T-helper 2 cell (primary cell): ENCODE measurements at places on chromosomes 4 and X.

GRCh38 chr4:84870398-84871163 lies 95.9 kb downstream of the WDFY3 start:
- DNase-seq: no peak

GRCh38 chr4:76836860-76837562 lies 60.9 kb downstream of the SOWAHB start:
- no peak for DNase-seq

DNA sequence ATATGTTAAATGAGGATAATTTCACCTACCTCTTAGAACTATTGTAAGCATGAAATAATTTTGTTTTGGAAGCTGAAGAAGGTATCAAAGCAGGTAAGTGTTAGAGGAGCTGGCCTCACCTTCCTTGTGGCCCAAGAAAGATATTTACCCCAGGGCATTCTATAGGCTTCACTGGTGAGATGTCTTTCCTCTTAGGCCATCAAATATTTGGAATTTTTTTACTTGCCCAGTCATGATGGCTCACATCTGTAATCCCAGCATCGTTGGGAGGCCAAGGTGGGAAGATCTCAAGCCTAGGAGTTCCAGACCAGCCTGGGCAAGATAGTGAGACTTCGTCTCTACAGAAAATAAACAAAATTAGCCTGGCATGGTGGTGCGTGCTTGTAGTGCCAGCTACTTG lies 6.1 kb upstream of the SMS start:
- DNase-seq: no peak

GRCh38 chr4:8281519-8282133 lies 12.1 kb downstream of the HTRA3 start:
- DNase-seq: no peak

DNA sequence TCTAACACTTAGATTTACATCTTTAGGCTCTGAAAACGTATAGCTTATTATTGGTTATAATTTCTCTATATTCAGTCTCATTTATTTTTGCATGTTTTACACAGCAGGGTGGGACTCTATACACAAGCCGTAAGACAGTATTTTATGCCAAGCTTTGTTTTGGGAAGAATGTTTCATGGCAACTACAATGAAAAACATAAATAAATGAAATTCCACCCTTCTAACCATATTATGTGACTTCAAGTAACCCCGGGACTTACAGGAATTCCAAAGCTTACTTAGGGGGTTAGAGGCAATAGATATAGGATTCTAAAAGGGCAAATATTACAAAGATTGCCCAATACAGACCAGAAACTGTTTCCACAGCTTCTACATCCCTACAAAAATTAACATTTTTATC lies 370.9 kb downstream of the PRR32 start:
- no peak for DNase-seq

DNA sequence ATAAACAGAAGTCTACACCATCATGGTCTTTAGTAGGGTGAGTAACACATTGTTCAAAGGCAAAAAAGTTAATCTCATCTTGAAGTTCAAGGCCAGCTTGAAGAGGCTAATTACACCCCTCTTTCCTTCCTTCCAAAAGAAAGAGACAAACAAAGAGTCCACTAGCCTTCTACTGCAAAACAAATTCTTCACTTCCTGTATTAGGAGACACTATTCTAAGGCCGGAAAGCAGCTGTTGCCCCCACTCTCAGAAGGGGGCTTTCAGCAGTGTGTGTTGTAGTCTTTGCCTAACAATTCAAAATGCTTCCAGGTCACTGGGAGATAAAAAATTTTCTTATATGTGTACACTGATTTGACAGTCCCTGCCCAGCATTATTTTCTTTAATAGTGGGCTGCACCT lies 25.1 kb downstream of the RASGEF1B start:
- no peak for DNase-seq

DNA sequence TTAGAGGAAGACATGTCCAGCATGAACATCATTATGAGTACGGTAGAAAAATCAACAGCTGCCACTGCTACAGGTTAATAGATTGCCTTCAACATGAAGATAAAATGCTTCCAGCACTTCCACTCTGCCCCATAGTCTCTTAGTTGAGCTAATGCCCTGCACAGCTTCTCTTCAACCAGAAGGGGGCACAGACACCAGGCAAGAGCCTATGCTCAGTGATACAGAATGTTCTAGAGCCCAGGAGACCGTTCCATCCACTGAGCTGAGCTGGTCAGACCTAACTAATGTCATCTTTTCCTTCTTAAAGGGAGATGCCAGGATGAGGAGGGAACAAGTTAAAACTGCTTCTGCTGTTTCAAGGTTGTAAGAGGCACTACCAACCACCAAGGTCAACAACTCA lies 42.2 kb downstream of the SMIM10L2A start:
- no peak for DNase-seq

DNA sequence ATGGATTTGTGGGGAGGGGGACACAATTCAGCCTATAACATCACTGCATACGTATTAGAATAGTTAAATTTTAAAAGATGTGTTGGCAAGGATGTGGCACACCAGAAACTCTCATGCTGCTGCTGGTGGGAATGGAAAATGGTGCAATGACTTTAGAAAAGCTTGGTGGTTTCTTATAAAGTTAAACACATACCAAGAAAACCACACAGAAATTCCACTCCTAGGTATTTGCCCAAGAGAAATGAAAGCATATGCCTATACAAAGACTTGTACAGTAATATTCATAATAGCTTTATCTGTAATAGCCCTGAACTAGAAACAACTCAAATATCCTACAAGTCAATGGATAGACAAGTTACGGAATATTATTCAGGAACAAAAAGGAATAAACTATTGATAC lies 71.3 kb upstream of the PDHA1 start:
- DNase-seq: no peak

GRCh38 chr4:37423310-37423709 lies 178.8 kb downstream of the NWD2 start:
- DNase-seq: no peak

DNA sequence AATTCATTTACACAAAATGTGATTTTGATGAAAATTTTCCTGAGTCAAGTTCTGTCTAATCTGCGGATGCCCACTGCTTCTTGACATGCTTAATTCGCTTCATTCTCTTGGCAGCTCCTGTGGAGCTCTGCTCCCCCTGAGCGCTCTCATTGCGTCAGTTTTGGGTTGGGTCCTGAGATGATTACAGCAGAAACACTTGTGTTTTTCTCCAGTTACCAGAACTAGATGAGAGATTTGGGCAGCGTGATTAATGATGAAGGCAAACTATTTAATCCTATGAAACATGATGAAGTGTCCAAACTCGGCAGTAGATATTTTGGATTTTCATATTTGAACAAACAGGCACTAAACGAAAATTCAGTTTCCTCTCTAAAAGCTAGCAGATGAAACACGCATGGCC lies 4.2 kb upstream of the CXCL1 start:
- no peak for DNase-seq

GRCh38 chr4:28665306-28665705 lies 1804.7 kb downstream of the STIM2 start:
- no peak for DNase-seq

- no peak for DNase-seq
Observed at GRCh38 chrX:134444681-134445080, 15.3 kb upstream of the HPRT1 start.

- no peak for DNase-seq
Observed at GRCh38 chr4:116357758-116358157, 727.6 kb downstream of the TRAM1L1 start.

DNA sequence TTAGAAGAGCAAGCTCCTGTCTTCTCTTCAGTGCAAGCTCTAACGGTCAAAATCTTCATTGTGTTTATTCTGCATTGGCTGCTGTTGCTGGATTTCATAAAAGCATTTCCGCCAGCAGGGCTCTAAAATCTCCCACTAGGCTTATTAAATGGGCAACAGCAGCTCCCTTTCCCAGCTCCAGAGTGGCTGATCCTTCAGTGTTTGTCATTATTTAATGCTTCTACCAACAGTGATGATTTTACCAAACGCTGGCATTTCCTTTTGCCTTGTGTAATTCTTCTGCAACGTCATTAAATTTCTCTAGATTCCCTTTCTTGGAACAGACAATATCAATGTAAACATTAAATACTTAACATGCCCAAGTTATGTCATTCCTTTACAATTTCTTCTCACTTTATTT lies 20.1 kb downstream of the SLC7A11 start:
- DNase-seq: no peak

DNA sequence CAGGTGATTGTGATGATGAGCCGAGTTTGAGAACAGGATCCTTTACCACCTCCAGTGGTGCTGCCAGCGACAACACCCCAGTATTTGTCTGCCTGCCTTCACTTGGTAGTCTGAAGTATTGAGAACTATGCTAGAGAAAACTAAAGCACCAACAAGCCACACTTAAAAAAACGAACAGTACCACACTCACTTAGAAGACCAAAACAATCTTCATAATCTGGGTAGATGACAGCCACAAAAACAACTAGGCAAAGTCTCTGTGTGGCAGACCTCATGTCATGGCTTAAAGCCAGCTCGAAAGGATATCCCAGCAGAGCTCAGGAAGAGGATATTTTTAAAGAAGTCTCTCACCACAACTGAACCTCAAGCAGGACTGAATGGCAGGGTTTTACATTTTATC lies 236.0 kb downstream of the GPC3 start:
- no peak for DNase-seq

DNA sequence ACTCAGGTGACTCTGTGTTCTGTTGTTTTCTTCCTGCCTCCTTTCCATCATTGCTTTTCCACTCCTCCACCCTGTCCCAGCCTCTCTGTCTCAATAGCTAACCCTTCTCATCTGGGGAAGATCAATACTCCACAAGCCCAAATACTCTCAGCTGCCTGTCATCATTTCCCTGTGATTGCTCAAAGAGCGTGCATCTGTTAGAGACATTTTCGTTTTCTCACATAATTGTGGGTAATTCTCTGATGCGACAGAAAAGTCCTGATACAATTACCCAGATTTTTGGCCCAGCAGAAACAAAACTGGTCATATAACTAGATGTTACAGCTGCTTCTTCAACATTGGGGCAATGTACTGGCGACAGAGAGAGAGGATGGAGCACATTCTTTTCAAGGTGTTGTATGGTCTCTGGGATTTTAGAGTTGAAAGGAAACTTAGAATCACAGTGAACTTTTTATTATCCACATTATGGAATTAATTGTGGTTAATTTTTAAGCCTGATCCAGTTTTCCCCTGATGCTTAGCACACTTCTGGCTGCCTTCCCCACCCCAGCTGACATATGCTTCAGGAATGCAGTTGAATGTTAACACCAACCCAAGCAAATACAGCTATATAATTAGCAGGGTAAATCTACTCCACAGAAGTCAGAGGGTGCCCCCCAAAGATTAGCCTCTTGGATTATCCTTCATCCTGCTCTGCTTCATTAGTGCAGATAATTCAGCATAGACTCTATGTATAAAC lies 171.4 kb upstream of the ANXA3 start:
- no peak for DNase-seq

GRCh38 chr4:132097041-132097440 lies 1052.1 kb upstream of the PCDH10 start:
- DNase-seq: no peak

- no peak for DNase-seq
Observed at GRCh38 chrX:77937291-77937690, 26.8 kb downstream of the ATP7A start.

GRCh38 chr4:21946858-21947257 lies 1.7 kb downstream of the KCNIP4 start:
- no peak for DNase-seq

GRCh38 chrX:118189000-118189399 lies 72.4 kb upstream of the KLHL13 start:
- no peak for DNase-seq

GRCh38 chrX:107576841-107577240 lies 51.5 kb upstream of the PRPS1 start:
- no peak for DNase-seq

DNA sequence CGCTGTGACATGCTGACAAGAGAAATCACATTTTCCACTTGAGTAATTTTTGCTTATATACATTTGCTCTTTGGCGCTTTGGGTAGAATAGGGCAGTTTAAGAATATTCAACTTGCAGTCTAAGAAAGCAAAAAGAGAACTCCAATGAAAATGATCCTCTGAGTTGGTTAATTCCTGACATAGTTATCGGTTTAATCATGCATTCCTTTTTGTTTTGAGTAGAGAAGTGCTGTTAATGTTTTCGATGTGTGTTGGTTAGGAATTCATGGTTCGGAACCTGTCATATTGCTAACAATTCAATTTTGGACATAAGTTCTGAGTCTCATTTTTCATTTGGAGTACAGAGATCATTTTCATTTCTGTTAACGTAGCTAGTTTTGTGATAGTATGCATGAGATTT lies 700.6 kb upstream of the PITX2 start:
- DNase-seq: no peak

DNA sequence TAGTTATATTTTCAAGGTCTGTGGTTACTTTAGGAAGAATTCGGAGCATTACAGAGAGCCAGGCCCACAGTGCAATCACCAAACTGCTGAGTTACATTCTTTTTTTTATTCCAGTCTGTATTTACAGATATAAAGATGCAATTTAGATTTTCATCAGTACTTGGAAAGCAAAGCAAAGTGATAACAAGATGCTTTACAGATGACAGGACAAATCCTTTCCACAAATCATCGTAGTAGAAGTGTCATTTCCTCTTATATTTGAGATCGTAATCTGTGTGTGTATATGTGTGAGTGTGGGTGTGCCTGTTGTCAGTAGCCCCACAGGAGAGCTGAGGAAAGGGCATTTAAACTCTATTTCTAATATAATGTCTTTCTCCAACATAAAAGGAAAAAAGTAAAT lies 1893.7 kb downstream of the STIM2 start:
- DNase-seq: no peak

- no peak for DNase-seq
Observed at GRCh38 chr4:149008415-149009025, 566.3 kb upstream of the NR3C2 start.

DNA sequence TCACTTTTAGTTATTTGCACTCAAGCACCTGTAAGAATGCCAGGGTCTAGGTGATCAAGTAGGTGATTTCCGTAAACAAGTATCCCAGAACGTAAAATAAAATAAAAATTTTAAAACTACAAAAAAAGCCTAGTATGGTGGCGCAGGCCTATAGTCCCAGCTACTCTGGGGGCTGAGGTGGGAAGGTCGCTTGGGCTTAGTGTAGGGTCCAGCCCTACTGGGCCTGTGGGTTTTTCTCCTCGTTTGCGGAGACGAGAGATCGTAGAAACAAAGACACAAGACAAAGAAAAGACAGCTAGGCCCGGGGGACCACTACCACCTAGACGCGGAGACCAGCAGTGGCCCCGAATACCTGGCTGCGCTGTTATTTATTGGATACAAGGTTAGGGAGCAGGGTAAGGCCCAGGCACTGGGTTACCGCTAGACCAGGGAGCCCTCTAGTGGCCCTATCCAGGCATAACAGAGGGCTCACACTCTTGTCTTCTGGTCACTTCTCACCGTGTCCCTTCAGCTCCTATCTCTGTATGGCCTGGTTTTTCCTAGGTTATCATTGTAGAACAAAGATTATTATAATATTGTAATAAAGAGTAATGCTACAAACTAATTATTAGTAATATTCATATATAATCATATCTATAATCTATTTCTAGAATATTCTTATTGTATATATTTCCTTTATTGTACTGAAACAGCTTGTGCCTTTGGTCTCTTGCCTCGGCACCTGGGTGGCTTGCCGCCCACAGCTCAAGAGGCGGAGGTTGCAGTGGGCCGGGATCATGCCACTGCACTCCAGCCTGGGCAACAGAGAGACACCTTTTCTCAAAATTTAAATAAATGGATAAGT lies 38.4 kb downstream of the SAGE1 start:
- peak; percentile 19 for DNase-seq
